Osteocyte (in vitro differentiated cells): ENCODE measurements at places on chromosomes 7 and 10. TPM values are rescaled to one million over a fixed set of nuclear protein-coding genes. Genes with fewer than 3 reads are reported as not detected.

DNA sequence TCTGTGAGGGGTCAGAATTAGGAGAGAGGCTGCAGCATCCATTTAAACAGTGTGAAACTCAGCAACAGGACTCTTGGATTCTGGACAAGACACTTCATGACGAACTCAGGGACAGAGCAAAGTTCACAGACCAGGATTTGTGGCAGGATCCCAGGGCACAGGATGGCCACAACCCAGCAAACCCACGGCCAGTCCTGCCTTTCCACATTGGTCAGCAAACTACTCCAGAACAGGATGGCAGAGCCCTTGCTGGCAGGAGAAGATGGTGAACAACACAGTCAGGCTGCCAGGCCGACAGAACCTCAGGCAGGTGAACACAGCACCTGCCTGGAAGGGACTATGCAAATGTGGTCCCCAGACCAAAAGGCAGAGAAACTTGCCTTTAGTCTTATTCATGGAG lies 34.4 kb downstream of the VSTM4 start:
- H3K36me3 ChIP-seq = no peaks in the 10 kb centered on the region
- no peak for DNase-seq
- no peak overlapping the region for H3K4me3 ChIP-seq

GRCh38 chr10:101141616-101142532 lies 10.8 kb downstream of the TLX1 start:
- peaks cover 85% of the 10 kb centered on the region for H3K27me3 ChIP-seq
- no peaks in the 10 kb centered on the region for H3K36me3 ChIP-seq
- peak; percentile 93 for DNase-seq
- H3K4me3 ChIP-seq = no peak overlapping the region

The UNCX gene
- not detected in 2 replicates for total RNA-seq

DNA sequence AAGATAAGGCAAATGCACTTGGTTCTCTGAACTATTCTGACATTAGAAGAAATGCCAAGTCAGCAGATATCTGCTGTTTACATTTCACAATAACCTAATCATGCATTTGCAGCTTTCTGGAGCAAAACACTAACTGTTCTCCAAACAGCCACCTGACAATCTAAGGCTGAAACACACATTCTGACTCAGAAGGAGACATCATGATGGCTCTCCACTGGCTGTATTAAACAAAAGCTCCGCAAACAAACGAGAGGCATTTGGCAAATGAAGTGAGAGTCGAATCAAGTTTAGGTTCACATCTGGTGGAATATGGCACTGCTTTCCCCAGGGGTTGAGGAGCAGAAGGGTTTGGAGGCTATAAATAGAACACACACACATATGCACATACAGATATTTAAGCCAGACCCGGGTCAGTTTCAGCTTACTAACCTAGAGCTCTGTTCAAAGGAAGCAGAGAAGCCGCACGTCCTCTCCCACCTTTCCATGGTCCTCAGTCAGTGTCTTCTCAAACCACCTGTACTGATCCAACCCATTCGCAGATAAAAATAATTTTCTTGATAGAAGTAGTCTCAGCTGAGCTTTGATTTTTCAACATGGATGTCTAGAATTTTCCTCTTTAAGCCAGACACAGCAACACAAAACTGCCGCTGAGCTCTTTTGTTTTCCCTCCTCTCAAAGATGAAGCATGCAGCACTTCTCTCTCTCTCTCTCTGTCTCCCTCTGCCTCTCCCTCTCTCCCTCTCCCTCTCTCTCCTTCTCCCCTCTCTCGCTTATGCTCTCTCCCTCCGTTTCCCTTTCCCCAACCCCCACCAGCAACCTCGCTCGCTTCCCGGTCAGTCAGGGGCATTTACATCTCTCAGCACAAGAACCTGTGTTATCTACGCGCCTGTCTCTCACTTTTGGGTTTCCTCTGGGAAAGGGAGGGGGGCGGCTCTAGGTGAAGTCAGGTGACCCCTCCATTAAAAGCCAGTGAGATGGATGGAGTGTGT lies 682.8 kb downstream of the MAGI2 start:
- H3K36me3 ChIP-seq = no peaks in the 10 kb centered on the region
- peak overlapping the region; percentile 63 for H3K4me3 ChIP-seq
- H3K4me1 ChIP-seq = peaks cover 10% of the 10 kb centered on the region
- DNase-seq = no peak
- H3K27me3 ChIP-seq = peaks cover 21% of the 10 kb centered on the region

GRCh38 chr7:76216381-76217082 lies 14.8 kb downstream of the SRRM3 start:
- no peak overlapping the region for H3K27ac ChIP-seq
- H3K36me3 ChIP-seq = no peaks in the 10 kb centered on the region
- peaks cover 7% of the 10 kb centered on the region for H3K4me1 ChIP-seq
- peaks cover 24% of the 10 kb centered on the region for H3K27me3 ChIP-seq
- no peak overlapping the region for H3K4me3 ChIP-seq
- no peak for DNase-seq

The ODAD2 gene
- total RNA-seq = 2.8 and 4.3 TPM in 2 replicates

- no peak overlapping the region for H3K27ac ChIP-seq
- DNase-seq = no peak
- H3K4me1 ChIP-seq = peaks cover 15% of the 10 kb centered on the region
- no peak overlapping the region for H3K4me3 ChIP-seq
- H3K27me3 ChIP-seq = no peaks in the 10 kb centered on the region
Observed at GRCh38 chr10:73099141-73099540, 2.5 kb upstream of the P4HA1 start.

- no peak for DNase-seq
- no peaks in the 10 kb centered on the region for H3K36me3 ChIP-seq
- H3K27ac ChIP-seq = no peak overlapping the region
- no peak overlapping the region for H3K4me3 ChIP-seq
- peaks cover 7% of the 10 kb centered on the region for H3K4me1 ChIP-seq
Observed at GRCh38 chr10:61406242-61406641, 46.9 kb downstream of the TMEM26 start.

DNA sequence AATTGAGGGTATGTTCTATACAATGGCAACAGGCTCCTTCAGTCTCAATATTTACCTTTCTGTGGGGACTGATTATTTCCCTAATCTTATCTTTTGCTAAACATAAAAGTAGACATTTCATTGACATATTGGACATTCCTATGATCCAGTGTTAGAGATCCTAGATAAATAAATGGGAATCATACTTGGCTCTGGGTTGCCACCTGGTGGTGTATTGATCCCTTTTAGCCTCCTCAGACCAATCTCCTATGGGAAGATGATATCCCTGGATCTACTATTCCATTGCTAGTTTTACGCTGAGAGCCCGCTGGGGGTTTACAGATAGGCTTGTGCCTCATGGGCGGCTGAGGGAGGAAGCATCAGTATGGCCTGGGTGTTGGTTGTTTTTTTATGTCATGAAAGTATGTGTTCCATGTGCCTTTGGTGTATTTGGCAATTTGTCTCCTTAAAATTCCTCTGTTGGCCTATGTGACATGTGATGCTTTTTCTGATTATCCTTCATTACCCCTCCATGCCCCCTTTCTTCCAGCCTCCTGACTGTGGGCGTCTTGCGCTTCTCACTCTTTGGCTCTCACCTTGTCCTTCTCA lies 18.8 kb downstream of the CELF2 start:
- H3K4me3 ChIP-seq = no peak overlapping the region
- DNase-seq = no peak
- H3K27me3 ChIP-seq = no peaks in the 10 kb centered on the region
- no peak overlapping the region for H3K27ac ChIP-seq
- H3K36me3 ChIP-seq = peaks cover 2% of the 10 kb centered on the region

- H3K27ac ChIP-seq = no peak overlapping the region
- H3K27me3 ChIP-seq = no peaks in the 10 kb centered on the region
- H3K4me3 ChIP-seq = no peak overlapping the region
- H3K36me3 ChIP-seq = no peaks in the 10 kb centered on the region
- no peak for DNase-seq
- H3K4me1 ChIP-seq = no peaks in the 10 kb centered on the region
Observed at GRCh38 chr10:112680586-112680985, 233.6 kb downstream of the VTI1A start.

DNA sequence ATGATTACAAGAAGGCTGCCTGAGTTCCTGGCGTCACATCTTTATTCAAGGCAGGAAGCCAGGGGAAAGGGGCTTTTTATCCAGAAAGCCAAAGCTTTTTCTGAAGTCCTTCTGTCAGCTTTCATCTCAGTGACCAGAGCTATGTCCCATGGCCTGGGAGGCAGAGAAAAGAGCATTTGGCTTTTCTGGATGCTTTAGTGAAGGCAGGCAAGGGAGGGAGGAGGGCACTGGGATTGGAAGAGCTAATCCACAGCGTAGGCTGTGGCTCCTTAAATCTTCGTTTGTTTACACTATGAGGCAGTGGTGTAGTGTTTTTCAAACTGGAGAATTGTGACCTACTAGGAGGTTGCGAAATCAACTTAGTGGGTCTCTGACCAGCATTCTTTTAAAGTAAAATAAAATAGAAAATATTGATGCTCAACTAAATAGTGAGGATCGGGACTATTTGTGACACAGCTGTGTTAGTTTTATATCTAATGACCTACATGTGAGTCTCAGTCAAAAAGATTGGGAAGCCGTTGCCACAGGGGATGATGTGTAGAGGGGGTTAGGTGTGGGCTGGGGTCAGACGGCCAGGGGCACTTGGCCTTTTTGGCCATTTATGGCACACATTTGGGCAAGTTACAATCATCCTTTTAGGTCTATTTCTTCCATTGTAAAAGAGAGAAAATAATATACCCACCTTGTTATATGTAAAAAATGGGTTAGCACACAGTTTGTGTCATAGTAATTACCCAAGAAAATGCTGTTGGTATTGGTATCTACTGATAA lies 14.1 kb downstream of the CRYGN start:
- no peaks in the 10 kb centered on the region for H3K36me3 ChIP-seq
- H3K27me3 ChIP-seq = peaks cover 19% of the 10 kb centered on the region
- H3K4me1 ChIP-seq = peaks cover 41% of the 10 kb centered on the region
- H3K27ac ChIP-seq = peak overlapping the region; percentile 70

- H3K27ac ChIP-seq = peak within 1 kb of the TSS; percentile 97
- peaks cover 2% of the 10 kb centered on the region for H3K36me3 ChIP-seq
- peak within 1 kb of the TSS; percentile 95 for H3K4me3 ChIP-seq
- DNase-seq = peak; percentile 88
- H3K27me3 ChIP-seq = no peaks in the 10 kb centered on the region
- peaks cover 24% of the 10 kb centered on the region for H3K4me1 ChIP-seq
Observed at GRCh38 chr7:92836489-92836999, at the start of gene CDK6. TSS of gene CDK6 (minus strand) at chr7:92836573. CDS start at chr7:92833323, 3,250 bp downstream.
